Kidney tubule cell (primary cell): ENCODE measurements at places on chromosomes 7 and 10.

- DNase-seq = no peak
Observed at GRCh38 chr7:101740981-101741725, 76.3 kb upstream of the CUX1 start.

DNA sequence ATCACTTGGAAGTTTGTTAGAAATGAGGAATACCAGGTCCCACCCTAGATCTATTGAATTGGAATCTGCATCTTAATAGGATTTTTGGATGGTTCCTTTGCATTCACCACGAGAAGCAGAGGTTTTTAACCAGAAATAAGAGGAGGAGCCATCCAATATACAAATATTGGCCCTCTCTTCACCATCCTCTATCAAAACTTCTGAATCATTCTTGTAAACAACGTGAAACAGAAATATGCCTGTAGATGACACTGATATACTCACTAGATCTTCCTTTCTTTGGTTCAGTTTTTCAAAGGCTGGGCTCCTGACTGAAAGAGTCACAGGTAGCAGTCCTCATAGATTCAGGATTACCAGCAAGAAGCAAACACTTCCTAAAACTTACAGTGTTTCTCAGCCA is 39.5 kb downstream of the ZNF365 start:
- DNase-seq = no peak

DNA sequence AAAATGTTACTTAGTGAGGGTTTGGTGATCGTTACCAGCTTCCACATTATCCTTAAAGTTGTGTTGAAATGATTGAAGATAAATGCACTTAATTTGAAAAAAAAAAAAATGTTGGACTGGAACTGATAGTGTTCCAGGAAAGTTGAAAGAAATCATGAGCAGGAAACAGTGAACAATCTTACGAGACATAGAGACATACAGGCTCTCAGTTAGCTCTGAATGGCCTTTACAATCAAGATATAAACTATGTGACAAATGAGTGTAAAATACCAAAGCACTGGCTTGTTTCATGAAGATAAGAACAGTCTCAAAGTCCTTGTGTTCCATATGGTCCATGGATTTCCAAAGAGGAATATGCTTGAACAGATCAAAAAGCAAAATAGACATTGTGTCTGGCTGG is 430.1 kb upstream of the ETV1 start:
- DNase-seq = no peak

- no peak for DNase-seq
Observed at GRCh38 chr10:3402187-3402751, 229.7 kb upstream of the PITRM1 start.

- DNase-seq = peak; percentile 40
Observed at GRCh38 chr10:119209035-119209735, 1.8 kb downstream of the GRK5 start.

GRCh38 chr7:82760074-82760473 is 316.5 kb upstream of the CACNA2D1 start:
- no peak for DNase-seq

DNA sequence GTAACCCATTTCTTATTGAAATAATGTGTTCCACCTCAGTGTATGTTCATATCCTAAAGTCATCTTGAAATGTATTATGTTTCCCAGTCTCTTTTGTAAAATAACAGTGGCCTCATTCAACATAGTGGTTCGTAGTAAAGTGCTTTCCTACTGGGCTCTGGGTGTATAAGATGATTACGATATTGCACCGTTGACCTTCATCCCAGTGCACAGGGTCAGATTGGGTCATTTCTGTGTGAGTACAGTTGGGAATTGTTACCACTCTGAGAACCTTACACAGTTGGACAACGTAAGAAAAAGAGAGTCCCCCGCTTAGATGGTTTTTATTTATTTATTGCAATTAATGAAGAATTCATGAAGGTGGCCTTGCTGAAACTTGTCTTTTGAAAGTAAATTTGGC is 135.6 kb downstream of the CHN2 start:
- DNase-seq = no peak

- DNase-seq = peak; percentile 88
Observed at GRCh38 chr10:49187950-49188761, at the start of gene TMEM273. TMEM273 (minus strand) TSS chr10:49188391; CDS start chr10:49188336, 55 bp downstream.

DNA sequence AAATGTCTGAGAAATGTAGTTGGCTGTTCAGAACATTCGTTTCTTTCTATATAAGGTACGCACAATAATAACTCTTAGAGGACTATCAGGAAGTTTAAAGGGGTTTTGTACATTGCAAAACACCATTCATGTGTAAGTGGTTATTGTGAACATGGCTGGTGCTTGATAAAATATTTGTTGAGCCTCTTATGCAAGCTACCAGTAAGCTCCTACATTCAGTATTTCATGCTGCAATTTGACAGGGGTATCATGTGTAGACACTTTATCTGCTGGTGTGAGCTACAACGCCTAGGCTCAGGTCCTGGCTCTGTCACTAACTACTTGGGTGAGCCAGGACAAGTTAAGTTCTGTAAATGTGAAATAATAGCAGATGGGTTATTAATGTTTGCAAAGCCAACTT is 75.5 kb downstream of the MAP3K8 start:
- no peak for DNase-seq

- no peak for DNase-seq
Observed at GRCh38 chr7:90933984-90934383, 330.2 kb upstream of the FZD1 start.

DNA sequence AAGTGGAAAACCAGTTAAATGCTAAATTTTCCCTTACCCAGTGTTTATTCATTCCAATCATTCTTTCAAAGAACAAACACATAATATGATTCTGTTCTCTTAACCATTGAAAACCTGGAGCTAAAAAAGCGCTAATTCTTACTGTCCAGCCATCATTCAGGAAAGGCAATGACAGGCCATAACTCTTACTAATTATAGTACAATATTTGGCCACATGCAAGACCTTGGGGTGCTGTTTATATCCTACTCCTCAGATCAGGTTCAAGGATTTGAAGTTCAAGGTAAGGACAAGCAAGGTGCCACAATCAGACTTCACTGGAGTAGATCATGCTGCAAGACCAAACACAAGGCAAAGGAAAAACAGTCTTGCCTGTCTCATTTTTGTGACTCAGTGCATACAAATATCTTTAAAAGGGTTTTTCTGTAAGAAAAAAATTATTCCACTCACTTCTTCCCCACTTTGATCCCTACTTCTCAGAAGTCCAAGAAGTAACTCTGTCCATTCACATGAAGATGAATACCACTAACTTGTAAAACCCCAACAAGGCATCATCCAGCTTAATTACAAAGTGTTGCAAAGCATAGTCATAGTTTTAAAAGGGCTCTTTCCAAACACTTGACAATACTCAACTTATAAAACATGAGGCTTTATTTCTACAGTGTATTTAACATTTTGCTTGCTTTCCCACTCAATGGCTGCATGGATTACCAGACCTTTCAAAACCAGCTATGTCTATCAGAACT is 153.0 kb downstream of the DOCK4 start:
- DNase-seq = no peak

GRCh38 chr10:110460111-110460809 is 37.4 kb upstream of the DUSP5 start:
- peak; percentile 87 for DNase-seq

- no peak for DNase-seq
Observed at GRCh38 chr7:134654104-134654775, 7.6 kb downstream of the BPGM start.

DNA sequence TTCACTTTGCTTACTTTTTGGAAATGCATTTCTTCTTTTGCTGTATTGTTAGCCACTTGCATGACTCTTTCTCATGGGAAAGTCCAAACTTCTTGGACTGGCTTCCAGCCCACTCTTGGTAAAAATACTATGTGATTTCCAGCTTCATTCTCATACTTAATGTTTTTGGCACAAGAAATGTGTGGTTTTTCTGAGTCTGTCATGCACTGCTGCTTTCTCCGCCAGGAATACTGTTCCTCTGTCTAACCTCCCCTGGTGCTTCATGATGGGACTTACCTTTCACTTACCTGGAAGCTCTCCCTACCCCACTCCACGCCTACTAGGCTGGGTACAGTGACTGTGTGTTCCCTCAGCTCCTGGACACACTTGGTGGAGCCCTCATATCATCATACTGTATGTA is 18.7 kb downstream of the MGAM2 start:
- DNase-seq = peak; percentile 83

- DNase-seq = no peak
Observed at GRCh38 chr10:68154211-68154497, 44.9 kb downstream of the MYPN start.

DNA sequence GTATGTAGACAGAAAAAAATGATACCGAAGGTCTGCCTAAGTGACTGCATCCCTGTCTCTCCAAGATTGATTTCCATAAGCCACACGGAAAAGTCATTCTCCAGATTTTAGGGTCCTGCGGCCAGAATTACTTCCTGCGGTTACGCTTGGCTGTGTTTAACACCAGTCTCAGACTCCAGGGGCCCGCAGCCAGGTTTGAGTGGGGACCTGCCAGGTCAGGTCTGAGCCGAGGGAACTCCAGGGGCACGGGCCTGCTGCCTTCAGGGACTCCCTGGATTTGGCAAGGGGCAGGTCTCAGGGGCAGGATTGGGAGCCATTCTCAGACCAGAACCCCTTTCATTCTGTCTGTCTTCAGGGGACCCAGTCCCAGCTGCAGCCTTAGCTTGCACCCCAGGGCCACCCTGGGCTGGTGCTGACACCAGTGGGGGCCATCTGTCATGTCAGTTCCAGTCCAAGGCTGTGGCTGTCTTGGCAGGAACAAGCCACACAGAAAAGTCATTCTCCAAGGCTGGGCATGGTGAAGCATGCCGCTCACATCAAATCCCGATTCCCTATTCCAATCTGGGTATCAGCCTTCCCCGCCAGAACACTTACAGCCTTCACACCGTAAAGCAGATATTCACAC is 39.0 kb downstream of the TMEM120A start:
- no peak for DNase-seq

GRCh38 chr7:26006426-26006825 is 145.6 kb upstream of the NFE2L3 start:
- no peak for DNase-seq

DNA sequence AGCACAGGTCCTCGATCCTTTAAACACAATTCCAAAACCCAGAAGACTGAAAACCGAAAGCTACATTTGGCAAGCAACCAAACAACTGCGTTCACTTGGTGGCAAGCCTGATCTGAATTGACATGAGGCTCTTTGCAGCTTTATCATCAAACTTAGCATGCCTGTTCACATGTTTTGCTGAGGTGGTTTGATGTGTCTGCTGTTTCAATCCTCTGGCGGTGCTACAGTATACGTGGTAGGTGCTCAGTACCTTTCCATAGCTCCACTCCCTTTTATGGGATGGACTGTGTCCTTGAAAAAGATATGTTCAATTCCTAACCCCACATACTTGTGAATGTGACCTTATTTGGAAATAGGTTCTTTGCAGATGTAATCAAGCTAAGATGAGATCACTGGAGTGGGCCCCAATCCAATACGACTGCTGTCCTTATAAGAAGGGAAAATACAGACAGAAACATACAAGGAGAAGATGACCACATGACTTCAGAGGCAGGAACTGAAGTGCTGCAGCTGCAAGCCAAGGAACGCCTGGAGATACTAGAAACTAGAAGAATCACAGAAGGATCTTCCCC is 33.4 kb downstream of the CCDC6 start:
- peak; percentile 46 for DNase-seq
